ENCODE measurements at places on chromosomes 5 and 9.

- no peak for DNase-seq
Observed at GRCh38 chr5:150625164-150625535, 15.3 kb upstream of the SYNPO start.

DNA sequence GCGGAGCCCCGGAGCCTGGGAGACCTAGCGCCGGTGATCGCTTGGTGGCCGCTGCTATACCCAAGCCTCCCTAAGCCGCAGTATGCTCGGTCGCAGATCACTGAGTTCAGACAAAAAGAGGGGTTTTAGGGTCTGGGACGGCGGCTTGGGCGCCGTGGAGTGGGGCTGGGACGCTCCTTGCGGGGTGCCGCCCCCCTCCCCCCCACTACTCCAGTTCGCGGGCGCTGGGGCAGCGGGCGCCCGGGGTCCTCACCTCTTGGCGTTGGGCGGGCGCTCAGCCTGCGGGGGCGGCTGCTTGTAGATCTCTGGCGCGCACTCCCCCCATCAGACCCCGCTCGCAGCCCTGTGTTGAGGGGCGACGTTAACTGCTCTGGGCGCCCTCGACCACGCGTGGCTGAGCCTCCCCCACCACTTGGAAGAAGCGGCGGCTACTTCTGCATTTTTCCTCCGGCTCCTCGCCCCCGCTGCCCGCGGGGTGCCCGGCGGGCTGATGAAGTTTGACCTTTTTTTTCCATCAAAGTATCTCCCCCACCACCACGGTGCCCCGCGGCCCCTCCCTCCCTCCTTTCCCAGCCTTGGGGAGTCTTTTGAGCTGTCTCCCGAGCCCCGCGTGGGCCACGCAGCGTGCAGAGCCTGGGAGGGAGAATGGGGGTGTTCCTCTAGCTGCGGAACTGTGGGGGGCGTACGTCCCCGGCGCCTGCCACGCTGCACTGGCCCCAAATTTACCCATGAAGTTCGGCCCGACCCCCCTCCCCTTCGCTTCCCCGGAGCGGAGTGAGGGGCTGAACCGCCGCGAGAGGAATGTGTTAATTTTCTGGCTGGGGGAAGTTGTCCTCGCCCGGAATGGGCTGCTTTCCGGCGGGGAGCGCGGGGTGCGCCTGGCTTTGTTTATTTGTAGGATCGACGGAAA is 1.2 kb downstream of the CXXC5 start:
- no peak for DNase-seq

GRCh38 chr9:88533951-88534455 is 975 bp upstream of the NXNL2 start:
- no peak for DNase-seq

DNA sequence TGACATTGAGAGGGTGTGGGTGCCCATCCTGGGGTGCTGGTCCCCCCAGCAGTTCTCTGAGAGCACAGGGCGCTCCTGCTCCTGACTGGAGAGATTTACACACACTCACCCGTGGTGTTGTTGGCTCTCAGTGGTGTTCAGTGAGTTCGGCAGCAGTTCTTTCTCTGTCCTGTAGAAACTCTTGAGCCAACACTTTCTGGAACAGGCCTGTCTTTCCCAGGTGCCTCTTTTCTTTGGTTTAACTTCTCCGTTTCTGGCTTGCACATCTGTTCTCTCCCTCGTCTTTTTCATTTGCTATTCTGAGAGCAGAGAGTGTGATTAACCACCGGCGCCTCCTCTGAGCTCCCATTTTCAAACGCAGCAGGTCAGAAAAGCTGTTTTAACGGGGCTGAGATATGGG is 284.5 kb downstream of the IRX2 start:
- no peak for DNase-seq

DNA sequence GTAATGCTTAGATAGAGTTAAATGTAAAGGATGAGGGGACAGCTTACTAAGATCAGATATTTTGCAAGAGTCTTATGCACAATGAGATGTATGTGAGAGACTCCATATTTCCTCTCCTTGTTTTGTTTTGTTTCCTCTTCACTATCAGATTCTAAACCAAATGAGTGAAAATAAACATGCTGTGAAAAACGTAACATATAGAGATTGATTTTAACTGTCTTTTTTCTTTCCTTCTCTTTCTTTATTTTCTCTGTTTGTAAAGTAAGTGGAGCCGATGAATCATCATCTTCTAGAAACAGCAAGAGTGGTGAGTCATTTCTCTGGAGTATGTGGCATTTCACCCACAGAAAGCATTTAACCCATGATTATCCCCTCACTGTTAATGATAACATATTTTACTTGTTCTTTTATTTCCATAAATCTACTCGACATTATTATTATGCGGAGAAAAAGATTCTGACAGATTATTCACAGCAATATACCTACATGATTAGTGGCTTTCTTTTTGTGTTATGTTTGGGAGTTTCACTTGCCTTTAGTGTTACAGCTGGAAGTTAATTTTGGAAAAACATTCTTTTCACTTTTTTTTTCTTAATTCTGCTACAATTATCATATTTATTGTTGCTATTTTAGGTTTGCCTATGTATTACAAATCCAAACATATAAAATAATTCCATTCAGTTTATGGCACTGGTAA is 2.1 kb upstream of the ANXA1 start:
- no peak for DNase-seq

GRCh38 chr5:124574521-124575436 is 171.7 kb downstream of the ZNF608 start:
- no peak for DNase-seq

DNA sequence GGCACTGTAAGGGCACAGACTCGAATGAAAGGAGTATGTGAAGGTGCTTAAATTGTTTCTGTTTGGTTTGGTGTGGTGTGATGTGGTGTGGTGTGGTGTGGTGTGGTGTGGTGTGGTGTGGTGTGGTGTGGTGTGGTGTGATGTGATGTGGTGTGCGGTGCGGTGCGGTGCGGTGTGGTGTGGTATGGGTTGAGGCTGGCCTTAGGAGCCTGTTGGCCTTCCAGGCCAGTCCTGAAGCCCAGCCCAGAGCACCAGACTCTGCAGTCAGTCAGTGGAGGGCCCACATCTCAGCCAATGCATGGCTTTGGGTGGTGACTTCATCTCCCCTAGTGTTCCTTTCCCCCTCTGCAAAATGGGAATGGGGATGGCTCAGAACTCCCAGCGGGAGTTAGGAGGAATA is 85.8 kb downstream of the KCNIP1 start:
- no peak for DNase-seq

GRCh38 chr9:97811533-97812246 is 41.3 kb upstream of the FOXE1 start:
- no peak for DNase-seq

DNA sequence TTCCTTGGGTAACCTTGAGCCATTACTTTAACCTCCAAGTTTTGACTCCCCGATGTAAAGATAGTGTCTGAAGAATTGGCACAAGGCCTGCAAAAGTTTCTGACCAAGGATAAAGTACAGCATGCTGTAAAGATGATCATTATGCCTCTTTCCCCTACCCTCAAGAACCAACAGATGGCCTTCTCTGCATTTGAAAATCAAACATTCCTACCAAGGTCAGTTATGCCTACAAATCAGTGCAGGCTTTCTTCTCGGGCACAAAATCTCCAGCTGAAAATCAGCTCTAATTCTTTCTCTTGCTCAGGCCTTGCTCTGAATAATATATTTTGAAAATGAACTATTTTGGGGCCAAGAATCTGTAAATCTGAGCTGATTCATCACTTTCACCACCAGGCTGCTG is 59.7 kb downstream of the PPP2R2B start:
- no peak for DNase-seq

GRCh38 chr5:126122942-126123341 is 300.3 kb upstream of the GRAMD2B start:
- DNase-seq: no peak

DNA sequence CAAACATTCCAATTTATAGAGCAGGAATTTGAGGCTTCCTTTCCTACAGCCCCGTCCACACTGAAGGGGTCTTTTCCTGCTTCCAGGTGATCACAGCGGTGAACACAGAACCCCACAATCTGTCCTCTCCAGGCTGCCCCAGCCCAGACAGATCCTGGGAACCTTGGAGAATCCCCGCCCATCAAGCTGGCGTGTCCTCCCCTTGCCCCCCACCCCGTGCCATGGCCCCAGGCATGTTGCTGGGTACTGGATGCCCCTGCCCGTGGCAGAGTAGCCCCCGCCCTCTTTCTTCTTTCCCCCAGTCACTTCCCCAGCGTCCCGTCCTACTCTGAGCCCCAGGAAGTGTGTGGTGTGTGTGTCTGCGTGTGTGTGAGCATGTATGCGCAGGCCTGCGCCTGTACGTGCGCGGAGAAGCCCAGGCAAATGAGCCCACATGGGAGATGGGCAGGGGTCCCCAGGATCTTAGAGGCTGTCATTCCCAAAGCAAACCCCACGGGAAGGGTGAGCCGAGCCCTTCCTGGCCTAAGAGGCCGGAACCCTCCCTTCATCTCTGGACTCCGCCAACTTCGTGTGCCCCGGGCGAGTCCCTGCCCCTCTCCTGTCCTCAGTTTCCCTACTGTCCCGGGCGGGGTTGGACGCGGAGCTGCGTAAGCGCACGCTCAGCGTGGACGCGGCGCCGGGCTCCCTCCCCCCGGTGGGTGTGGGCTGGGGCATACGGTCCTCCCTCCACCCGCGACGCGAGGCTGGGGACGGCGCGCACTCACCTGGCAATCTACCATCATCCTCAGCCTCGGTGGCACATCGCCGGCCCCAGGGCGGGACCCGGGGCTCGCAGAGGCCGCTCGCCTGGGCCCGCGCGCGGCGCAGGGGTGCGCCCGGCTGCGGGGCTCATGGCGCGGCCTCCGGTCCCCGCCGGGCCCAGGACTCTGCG is 15.2 kb downstream of the GBGT1 start:
- no peak for DNase-seq

GRCh38 chr9:94639061-94639998 is at the start of gene FBP1:
Gene FBP1, minus strand, starts transcription at chr9:94639518. Its CDS starts 208 bp downstream, at chr9:94639310.
- DNase-seq: no peak

DNA sequence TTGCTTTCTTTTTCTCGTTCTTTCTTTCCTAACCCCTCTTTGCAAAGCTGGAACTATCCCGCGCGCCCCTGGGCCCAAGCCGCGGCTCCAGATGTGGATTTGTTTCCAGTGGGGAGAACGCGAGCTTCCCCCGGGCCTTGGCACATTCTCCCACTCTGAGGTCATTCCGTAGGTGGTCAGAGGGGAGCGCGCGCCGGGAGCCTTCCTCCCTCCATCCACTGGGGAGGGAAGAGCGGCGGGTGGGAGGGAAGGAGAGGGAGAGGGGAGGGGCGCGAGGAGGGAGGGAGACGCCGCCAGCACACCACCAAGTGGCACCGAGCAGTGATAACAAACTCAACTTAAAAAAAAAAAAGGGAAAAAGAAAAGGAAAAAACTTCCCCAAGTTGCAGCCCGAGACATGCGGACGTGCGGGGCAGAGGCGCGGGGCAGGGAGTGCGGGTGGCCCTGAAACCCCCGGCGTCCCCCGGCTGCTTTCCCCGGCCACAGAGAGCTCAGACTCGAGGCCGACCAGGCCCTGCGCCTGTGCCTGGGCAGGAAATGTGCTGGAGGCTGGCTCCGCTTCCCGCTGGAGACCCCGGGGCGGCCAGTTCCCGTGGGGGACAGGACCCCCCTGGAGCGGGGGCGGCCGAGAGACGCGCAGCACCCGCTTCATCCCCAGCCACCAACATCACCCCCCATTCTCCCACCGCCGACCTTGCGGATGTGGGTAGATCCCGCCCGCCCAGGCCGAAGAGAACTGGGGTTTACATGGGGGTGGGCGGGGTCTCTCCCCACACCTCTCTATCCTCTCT is 3.1 kb downstream of the IER5L start:
- no peak for DNase-seq

DNA sequence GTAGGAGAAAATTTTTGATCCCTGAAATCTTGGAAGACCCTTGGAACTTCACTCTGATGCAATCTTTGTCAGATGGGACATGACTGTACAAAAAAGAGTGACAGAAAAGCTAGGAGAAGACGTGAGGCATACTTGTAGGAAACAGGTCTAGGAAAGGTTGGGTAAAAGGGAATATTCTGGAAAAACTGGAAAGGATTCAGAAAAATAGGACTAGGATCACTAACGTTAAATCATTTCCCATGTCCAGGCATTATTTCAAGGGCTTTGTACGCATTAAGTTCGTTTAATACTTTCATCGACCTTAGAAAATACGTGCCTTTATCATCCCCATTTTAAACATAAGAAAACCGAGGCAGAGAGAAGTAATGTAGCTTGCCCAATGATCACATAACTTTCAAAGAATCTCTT is 2.9 kb downstream of the ALDH1A1 start:
- no peak for DNase-seq

- no peak for DNase-seq
Observed at GRCh38 chr9:134566936-134567335, 74.7 kb upstream of the COL5A1 start.

GRCh38 chr9:120918931-120919842 is 7.4 kb downstream of the TRAF1 start:
- DNase-seq: no peak

DNA sequence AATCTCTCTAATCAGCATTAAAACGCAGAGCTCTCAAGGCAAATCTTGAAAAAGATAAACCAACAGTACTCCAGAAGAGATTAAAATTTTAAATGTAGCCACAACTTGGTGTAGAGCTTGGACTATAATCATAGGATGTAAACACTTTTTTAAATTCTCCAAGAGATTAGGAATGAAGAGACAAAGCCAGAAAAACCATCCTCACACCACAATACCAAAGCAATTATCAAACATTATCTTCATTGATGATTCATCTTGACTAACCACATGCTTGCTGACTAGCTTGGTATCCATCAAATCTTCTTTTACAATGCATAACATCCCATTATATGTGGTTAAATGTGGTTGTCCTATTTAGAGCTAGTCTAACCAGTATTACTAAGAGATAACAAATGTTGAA is 815.1 kb downstream of the TLE1 start:
- no peak for DNase-seq

DNA sequence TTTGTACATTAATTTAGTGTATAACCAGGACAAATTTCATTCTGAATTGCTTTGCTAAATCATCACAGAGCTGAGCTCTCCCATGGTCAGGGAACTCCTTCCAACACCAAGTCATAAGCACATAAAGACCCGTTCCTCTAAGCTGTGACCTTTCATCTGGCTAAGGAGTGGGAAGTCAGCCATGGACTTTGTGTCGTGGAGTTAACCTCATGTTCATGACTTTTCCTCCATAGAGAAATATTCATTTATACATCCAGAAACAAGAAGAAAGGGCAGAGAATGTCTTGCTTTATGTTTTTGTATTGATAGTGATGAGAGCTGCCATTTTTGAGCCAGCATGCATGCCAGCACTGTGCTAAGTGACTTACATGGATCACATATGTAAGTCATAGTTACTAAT is 97.5 kb downstream of the INIP start:
- DNase-seq: no peak

All from stimulated activated CD8-positive, alpha-beta memory T cell treated with anti-CD3 and anti-CD28 coated beads, Interleukin-4, amount 100 ng/mL, for 1 hour (primary cell).